Activated naive CD8-positive, alpha-beta T cell treated with anti-CD3 and anti-CD28 coated beads, Interleukin-2, amount 50 U/mL, for 16 hours (primary cell): ENCODE measurements at places on chromosomes 4 and X.

DNA sequence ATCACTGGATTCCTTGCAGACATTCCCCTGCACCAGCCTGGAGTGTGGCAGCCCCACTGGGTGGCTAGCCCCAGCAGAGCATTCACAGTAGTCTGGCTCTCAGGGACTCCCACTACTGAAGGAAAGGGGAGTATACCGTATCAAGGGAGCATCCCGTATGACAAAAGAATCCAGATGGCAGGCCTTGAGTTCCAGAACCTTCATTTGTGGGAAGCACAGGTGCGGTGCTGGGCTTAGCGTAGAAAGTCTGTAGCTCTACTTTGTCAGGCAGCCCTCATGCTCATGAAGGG, 79.6 kb downstream of the CENPC start:
- no peak for DNase-seq

DNA sequence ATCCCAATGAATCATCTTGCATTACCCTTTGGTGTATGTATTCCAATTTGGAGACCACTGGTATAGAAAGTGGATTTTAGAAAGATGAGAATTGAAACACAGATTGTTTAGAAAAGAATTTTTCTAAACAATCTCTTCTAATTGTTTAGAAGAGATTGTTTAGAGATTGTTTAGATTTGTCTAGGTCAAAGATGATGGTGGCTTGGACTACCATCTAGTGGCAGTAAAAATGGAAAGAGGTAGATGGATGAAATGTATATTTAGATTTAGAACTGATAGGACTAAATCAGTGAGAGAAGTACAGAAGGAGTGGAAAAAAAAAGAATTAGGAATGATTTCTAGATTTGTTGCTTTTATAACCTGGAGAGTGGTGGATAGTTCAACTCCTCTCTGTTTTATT, 70.6 kb downstream of the ARSJ start:
- no peak for DNase-seq

- DNase-seq = no peak
These were observed 229.1 kb upstream of the FSTL5 start for GRCh38 chr4:162392946-162393345.

DNA sequence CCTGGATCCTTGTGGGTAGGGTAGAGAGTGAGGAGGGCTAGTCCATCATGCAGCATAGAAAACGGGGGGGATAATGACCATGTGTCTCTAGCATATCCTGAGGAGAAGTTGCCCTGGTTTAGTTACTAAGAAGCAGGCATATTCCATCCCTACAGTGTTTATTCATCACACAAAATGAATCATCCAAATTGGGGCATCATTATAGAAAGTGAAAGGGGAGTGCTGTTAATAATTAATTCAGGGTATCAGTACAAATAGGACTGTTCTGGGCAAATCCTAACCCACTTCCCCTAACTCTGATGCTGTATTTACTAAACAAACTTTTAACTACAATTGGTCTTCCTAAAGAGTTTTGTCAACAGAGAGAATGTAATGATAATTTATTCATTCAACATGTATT, 281.1 kb upstream of the ARX start:
- no peak for DNase-seq

DNA sequence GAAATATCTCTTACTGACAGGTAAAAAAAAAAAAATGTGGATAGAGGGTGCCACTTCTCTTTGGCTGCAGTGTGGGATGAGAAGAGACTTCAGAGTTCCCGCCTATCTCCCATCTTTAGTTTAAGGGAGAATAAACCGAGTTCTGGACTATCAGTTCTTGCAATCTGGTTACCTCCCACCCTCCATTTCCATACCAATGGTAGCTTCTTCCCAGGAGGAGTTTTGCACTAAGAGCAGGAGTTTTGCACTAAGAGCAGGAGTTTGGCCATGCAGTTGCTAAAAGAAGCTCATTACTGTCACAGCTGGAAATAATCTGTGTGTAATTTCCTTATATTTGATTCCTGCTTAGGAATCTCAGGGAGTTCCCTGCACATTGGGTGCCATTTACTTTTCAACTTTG, 10.8 kb upstream of the GUCY1B1 start:
- no peak for DNase-seq

DNA sequence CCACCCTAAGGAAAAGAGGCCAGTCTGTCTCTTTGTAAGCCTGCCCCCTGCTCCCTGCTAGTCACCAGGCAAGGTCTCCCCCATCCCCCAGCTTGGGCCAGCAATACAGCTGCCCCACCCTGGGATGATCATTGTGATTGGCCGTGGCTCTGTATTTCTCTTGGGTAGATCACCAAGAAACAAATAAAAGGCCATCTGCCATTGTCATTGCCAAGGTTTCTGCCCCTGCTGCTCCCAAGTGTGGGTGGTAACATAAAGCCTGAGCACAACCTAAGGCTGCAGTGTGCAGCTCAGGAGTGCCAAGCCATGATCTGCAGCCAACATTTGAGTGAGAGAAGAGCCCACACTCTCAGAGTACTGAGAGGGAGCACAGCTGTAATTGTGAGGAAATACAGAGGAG, 241.0 kb upstream of the POF1B start:
- DNase-seq = no peak

DNA sequence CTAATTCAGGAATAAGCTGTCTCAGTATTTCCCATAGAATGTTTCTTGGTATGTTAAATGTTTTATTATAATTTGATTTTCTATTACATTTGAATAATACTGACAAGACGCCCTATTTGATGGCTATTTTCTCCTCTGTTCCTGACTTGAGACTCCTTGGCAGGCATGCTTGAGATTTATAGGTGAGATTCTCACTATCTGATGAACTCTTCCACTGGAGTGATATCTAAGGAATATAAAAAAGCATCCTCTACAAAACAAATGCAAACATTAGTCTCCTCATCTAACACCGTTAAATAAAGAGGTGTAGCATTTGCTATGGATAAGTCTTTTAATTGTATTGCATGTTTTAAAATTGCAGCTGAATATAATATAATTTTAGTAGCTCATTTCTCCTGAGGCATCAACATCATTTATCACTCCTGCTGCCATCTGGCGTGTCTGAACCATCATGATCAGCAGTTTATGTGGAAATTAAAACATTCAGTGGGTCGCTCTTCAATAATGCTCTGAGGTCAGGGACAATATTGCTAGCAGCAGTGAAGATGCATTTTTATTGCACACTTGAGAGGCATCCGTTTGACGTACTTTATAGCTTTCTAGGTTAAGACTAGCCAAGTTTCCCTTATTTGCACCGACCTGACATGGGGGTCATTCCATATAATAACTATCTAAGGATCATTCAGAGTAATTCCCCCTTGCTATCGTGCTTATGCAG, 210.4 kb upstream of the GALNTL6 start:
- DNase-seq = no peak

- DNase-seq = no peak
These were observed 30.3 kb downstream of the ABLIM2 start for GRCh38 chr4:8128100-8128856.

DNA sequence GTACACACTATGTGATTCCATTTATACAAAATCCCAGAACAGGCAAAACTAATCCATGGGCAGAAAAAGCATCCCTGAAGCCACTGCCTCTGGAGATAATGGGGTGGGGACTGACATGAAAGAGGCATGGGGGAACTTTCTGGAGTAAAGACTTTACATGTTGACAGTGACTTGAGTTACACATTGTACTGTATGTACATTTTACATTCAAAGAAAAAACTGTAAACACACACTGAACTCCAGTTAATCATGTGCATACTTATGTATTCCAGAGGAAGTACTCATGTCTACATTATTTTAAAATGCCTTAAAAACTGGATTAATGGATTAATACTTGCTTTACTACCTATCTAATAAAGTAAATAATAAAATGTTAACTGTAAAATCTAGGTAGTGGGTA, 21.6 kb downstream of the CENPU start:
- DNase-seq = no peak

GRCh38 chr4:147516133-147516532, 35.2 kb downstream of the EDNRA start:
- DNase-seq = no peak
